Cardiac muscle cell (in vitro differentiated cells and primary cell): ENCODE measurements at places on chromosomes 5 and 9. TPM values are rescaled to one million over a fixed set of nuclear protein-coding genes. Genes with fewer than 3 reads are reported as not detected.

DNA sequence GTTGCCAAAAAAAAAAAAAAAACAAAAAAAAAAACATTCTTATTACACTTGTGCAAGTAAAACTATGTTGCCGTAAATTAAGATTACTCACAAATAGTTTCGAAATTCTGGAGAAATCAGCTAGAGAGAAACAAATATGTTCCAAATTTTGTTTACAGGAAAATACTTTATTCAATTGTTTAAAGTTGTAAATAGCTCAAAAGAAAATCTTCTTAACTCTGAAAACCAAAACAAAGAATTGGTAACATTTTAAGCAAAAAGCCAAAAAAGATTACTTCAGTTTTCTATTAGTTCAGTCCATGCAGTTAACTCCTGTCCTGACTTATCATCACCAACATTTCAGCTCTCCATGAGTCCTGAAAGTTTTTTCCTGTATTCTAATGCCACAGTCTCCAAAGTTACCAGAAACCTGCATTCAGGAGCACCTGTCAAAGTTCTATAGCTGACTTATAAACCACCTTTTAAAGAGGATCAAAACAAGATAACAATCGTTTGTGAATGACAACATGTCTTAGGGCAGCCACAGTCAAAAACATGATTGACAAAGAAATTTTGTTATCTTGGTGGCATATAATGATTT lies 194.1 kb downstream of the RANBP17 start:
- no peak for DNase-seq

DNA sequence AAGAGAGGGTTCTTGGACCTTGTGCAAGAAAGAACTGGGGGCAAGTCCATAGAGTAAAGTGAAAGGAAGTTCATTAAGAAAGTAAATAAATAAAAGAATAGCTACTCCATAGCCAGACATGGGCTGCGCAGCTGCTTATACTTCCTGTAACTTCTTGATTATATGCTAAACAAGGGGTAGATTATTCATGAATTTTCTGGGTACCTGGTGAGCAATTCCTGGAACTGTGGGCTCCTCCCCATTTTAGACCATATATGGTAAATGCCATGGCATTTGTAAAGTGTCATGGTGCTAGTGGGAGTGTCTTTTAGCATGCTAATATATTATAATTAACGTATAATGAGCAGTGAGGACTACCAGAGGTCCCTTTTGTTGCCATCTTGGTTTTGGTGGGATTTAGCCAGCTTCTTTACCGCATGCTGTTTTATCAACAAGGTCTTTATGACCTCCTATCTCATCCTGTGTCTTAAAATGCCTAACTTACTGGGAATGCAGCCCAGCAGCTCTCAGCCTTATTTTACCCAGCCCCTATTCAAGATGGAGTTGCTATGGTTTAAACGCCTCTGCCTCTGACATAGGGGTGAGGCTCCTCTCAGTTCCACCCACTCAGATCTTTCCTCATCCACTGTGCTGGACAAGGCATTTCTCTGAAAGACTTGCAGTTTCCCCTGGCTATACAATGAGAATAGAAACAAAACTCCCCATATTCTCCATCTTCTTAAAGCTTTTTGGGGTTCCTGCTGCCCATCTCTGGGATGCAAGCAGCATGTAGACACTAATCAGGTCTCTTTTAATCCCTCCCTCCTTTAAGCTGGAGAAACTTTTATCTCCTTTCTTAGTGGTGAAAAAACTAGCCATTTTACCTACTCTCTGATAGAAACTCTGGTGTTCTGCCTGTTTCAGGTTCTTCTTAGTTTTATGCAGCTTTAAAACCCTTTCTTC lies 91.2 kb downstream of the ARRDC3 start:
- no peak for DNase-seq

Gene TNFAIP8
- 20.8 and 21.9 TPM in 2 replicates for total RNA-seq

GRCh38 chr9:85392260-85392659 lies 349.5 kb downstream of the AGTPBP1 start:
- DNase-seq: no peak

Gene AP3S1
- total RNA-seq: 45.5 and 62.5 TPM in 2 replicates

DNA sequence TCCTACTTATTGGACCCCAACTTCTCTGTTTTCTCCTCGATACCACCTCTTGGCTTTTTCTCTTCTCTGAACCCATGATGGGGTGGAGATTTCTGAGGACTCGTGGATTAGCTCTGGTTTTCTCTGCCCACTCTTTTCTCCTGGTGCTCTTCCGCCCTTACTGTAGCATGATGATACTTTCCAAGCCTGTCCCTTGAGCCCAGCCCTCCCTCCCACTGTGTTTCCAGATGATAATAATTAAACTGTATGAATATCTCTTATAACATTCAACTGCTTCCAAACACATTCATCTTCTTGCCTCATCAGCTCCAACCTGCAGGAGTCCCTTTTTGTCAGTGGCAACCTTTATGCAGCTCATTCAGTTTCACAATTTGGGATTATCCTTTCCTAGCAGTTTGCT lies 494.2 kb upstream of the KLF4 start:
- no peak for DNase-seq

Gene GPR151
- total RNA-seq: not detected in 2 replicates

DNA sequence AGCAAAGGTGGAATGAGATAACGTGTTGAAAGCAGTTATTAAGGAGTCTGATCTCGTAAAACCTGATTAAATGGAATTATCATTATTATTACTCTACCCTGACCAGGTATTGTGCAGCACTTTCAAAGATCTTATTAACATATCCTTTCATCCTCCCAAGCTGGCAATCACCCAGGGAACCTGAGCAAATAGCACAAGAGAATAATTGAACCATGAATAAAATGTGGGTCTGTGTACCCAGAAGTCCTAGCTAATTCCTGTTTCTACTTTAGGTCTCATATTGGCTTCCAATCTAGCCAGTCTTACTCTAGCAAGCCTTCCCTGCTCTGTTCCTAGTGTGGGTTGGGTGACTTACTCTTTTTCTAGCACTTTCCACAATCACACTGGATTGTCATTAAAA lies 162.2 kb upstream of the STK32A start:
- no peak for DNase-seq

DNA sequence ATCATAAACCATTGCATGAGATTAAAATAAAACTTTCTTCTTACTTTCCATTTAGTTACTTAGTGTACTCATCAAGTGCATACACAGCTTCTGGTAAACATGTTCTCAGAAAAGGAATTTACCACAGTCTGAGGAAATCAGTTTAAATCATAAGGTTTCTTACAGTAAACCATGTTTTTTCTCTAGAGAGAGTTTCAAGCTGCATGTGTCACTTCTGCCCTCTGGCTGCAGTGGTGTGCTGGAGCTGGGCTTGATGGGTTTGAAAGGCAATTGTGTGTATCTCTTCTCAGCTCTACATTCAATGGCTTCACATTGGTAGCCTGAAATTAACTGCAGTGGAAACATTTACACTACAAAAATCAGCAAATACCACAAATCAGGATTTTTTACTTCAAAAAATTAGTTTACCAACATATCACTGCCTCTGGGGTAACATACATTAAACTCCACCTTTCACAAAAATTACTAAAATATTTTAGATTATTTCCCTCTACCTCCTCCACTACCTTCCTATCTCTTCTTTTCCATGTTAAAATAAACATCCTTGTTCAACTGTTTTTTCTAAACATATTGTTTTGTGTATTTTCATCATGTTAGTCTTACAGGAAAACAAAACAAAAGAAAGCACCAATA lies 414.3 kb downstream of the ANXA1 start:
- peak; percentile 71 for DNase-seq

DNA sequence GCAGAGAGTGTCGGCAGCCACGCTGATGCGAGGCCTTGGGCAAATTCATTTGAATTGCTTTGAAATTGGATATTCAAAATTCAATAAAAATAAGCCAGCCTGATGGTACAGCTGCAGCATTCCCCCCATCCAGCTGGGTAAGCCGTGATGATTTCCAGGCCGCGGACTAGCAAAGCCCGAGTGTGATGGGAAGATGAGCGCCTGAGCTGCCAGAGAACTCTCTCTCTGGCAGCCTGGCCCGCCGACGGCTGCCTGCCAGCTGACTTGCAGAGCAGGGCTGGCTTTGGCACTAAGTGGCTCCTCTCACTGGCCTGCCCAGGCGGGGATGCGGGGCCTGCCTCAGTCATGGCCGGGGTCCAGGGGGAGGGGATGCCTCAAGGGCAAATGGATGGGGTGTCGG lies 268.3 kb upstream of the WWC1 start:
- DNase-seq: no peak

GRCh38 chr9:71079451-71079850 lies 42.0 kb downstream of the TRPM3 start:
- DNase-seq: peak; percentile 40

DNA sequence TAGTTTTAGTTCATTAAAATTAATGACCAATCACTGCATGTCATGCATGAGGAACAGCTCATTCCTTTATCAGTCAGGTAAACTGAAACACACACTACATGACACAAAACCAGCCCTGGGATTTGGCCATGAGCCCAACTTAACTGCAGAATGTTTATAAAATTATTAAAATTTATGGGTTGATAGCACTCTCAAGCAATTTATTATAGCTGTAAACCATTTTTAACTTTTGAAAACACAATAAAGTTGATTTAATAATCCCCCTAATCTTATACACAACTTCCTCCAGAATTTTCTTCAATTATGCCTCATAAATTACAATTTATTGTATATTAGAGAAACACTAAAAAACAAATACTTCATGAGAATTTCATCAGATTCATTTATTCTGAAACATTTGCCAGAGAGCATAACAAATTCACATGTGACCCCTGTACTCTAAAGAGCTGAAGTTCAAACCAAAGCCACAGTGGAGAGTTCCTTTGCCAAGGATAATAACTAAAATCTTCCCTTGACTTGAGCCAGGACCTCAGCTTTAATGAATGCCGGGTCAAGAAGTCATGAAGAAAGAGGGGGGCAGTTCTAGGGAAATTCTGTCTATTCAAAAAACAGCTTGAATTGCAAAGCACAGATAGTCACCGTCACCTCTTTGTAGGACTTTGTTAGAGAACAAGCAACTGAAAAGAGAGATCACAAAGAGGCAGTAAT lies 763.7 kb upstream of the GRAMD2B start:
- peak; percentile 67 for DNase-seq

DNA sequence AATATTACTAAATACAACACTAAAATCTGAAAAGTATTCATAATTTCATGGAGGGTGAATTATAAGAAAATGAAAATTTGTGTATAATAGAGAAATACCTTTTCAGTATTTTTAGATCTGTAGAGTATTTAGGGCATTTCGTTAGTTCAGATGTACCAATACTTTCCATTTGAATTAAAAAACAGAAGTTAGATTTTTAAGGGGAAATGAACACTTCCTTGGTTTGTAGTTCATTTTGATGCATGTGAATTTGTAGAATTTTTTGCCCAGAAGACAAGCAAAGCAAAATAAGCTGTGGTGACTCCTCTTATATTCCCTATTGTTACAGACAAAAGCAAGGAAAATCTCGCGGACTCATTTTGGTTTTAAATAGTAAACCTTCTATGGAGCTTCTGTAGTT lies 209.0 kb upstream of the RPS23 start:
- no peak for DNase-seq

GRCh38 chr5:16260000-16260399 lies 80.4 kb upstream of the MARCHF11 start:
- no peak for DNase-seq

- DNase-seq: no peak
Measured at GRCh38 chr5:39148983-39149534, 70.3 kb downstream of the FYB1 start.

DNA sequence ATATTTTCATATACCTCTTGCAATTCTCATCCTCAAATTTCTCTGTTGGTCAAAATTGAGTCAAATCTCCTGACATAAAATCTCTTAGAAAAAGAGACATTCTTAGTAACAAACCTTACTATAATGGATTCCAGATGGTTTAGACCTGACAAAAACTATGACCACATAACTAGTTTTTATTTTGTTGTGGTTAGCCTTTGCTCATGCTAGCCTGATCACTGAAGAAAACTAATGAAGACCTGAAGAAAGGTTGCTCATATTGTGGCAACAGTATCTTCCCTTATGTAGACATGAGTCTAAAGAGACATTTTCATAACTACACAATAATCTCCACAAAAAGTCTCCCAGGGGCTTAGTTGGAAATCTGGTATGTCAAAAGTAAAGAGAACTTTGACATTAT lies 274.1 kb upstream of the TMEM161B start:
- DNase-seq: no peak

DNA sequence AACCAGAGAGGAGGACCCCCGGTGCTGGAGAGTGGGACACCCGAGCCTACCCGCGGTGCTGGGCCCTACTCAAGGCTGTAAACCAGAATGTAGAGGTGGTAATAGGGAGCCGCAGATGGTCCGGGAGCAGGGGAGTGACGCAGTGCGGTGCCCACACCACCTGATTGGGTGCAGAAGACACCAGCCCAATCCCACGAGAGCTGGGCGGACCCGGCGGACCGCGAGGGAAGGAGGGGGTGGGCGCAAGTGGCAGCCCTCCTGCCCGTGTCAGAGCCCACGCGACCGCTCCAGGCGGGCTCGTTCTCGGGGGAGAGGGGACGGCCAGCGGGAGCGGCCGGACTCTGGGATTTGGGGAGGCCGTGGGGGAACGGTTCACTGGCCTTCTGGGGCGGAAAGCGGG lies 71.2 kb downstream of the C9orf50 start:
- no peak for DNase-seq

GRCh38 chr9:107850653-107851052 lies 361.1 kb upstream of the KLF4 start:
- no peak for DNase-seq

Gene AK1
- total RNA-seq: 174 and 175 TPM in 2 replicates

- no peak for DNase-seq
Measured at GRCh38 chr9:114416290-114416689, 28.5 kb upstream of the AKNA start.

Gene PCDHA9
- 1.6 and 2.2 TPM in 2 replicates for total RNA-seq

- DNase-seq: no peak
Measured at GRCh38 chr5:39446231-39446630, 21.5 kb upstream of the DAB2 start.

GRCh38 chr5:135211791-135212190 lies 177.8 kb upstream of the PITX1 start:
- no peak for DNase-seq

Gene VCAN
- 414 and 618 TPM in 2 replicates for total RNA-seq

DNA sequence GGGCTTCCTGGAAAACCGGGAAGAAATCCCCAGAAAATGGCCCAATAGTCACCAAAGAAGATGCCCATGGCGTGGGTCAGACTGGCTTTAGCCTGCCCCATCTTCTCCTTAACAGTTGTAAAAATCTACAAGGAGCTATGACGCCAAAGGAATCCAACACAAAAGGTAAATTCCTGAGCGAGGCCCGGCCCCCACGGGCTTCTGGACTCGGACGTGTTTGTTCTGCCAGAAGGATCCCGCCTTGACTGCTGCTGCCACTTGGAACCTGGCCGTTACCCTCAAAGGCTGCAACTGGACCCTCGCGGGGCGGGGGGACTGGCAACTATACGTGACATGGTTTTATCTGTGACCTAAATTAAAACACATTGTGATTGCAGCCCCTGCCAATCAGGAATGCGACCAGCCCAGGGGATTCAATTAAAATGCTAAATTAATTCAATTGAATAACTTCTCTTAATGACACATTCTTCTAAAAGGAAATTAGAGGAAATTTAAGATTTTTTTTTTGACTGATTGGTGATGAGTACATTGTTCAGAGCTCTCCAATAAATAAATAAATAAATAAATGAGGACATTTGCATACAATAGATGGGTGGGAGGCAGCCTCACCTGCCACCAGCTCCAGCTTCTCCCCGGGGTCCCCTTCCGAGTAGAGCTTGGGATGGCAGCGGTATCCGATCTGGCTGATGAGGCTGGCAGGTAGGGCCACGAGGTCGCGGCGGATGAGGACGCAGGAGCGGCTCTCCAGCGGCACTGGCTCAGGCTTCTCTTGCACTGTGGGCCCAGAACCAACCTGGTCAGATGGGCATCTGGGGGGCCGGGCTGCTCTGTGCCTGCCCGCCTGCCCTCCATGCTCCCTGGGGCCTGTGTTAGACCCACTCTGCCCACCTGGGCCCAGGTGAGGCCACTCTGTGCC lies 54.7 kb upstream of the UBAC1 start:
- no peak for DNase-seq
